ENCODE measurements at places on chromosomes 7 and 10. TPM values are rescaled to one million over a fixed set of nuclear protein-coding genes. Genes with fewer than 3 reads are reported as not detected.

CDCA7L gene
- 18.2 TPM for polyA plus RNA-seq

CXCL12 gene
- polyA plus RNA-seq = 79.4 TPM

MTERF1 gene
- 7.3 TPM for polyA plus RNA-seq

METTL27 gene
- polyA plus RNA-seq = 4.3 TPM

RBP3 gene
- polyA plus RNA-seq = not detected

LARP4B gene
- polyA plus RNA-seq = 24.3 TPM

All from IMR-90 (cell line).